Head of caudate nucleus (tissue), 42 donors: ENCODE measurements at places on chromosomes 5 and 9.

DNA sequence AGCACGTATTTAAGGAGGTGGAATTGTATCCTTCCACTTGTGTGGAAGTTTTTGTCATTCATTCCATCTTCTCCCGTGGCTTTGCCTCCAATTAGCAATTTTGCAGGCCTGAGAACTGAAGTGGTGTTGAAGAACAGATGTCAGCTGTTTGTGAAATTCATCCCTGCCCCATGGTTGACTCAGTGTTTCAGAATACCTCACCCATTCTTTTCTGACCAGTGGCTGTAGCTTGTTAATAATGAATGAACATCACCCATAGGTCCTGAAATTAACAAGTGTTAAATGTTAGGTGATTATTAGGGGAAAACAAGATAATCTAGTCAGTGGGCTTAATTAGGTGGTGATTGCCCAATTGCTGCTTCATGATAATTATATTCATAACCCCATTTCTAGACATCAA lies 11.7 kb downstream of the ZNF462 start:
- no peak for DNase-seq

DNA sequence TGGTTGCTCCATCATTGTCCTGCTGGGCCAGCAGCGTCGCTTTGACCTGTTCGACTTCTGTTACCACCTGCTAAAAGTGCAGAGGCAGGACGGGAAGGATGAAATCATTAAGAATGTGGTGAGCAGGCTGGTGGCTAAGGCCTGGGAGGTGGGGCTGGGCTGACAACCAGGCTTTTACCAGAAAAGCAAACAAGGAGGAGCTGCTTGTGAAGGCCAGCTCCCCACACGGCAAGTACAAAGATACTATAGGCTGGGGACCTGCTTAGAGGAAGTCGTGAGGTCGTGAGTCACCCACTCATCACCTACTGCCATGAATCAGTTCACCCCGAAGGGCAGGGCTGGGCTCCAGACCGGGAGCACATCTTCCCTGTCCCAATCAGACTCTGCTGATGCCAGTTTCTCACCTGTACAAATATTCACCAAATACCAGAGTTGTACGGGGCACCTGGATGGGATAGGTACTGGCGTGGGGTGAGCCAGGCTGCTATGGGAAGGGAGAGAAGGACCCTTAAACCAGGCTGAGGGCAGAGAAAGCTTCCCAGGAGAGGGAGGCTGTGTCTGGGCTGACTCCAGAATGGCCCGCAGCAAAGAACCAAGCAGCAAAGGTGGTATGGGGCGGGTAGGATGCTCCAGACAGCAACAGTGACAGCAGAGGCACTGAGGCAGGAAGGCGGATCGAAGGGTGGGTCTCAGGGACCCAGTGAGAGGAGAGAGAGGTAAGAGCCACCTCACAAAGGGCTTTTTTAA lies 69.3 kb upstream of the NIPAL4 start:
- no peak for DNase-seq

DNA sequence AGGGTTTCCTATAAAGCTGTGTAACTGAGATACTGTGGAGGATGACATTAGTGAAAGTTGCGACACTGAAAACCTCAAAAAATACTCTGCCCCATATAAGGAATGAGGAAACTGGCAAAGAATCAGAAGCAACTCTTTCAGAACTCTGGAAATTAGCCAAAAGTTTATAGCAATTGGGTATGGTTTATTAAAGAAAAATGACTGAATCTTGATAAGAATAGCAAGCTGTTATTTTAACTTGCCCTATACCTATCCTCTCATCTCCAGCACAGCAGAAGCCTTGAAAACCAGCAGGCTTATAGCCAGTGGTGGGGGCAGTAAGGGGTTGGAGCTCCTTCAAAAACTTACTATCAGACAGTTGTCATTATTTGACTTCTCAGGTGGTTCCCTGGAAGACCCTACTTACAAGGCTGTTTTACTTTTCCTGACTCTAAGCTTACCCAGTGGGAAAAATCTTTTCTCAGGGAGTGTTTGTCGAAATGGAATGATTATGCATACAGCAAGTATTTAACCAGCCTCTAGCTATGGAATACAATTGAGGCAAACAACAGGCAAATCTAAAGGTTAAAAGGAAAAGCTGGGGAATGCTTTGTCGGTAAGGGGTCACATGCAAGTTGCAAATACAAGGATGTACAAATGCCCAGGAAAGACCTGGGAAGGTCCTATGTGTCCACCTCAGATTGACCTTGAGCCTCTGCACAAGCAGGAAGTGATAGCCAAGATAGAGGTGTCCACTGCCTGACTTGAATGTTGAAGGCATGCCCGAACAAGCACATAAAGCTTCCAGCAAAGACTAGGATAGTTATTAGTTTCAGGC lies 21.0 kb upstream of the FAM151B start:
- DNase-seq = no peak

DNA sequence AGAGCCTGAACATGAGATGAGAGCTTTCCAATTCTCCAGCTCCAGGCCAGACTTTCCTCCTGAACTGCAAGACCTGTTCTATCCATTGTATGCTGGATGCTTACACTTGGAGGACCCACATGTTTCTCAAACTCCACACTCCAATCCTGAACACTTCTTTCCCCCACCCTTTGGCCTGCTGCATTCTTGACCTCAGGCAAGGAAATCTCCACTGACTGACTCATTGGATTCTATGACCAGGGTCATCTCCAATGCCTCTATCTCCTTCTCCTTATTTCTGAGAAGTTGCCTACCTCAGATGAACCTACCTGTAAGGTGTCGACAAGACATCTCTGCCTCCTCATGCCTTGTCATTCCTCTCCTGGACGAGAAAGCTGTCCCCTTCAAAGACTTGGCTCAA lies 153.6 kb downstream of the CRB2 start:
- DNase-seq = no peak

DNA sequence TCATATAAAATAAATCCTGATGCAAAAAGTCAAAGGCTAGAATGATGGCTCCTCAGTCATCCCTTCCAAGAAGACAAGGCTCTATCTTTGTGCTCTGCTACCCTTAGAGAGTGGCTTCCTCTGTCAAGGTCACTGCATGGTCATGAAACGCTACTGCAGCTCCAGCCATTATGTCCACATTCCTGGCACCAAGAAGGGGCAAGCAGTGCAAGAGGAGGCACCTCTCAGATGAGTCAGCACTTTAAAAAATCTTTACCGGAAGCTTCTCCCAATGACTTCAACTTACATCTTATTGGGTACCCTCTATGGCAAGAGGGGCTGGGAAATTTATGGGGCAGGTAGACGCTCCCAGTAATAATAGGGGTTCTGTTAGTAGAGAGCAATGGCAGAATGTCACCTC lies 129.5 kb upstream of the CPEB4 start:
- no peak for DNase-seq

DNA sequence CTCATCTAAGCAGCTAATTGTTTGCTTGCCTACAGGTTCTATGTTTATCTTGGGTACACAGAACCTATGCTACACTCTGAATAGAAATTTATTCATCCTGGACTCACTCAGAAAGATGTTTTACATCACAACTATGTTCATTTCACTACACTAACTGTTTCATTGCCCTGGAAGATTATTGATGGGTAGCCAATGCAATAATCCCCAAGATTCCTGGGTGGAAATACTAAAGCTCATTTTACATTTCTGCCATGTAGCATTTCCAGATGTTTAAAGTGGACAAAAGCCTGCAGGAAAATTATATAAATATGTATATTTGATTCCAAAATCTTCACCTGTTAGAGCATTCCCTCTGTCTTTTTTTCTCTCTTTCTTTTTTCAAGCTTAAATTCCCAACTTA lies 51.9 kb upstream of the IL7R start:
- no peak for DNase-seq

GRCh38 chr5:81007637-81008027 lies 47.5 kb downstream of the RASGRF2 start:
- DNase-seq = no peak

DNA sequence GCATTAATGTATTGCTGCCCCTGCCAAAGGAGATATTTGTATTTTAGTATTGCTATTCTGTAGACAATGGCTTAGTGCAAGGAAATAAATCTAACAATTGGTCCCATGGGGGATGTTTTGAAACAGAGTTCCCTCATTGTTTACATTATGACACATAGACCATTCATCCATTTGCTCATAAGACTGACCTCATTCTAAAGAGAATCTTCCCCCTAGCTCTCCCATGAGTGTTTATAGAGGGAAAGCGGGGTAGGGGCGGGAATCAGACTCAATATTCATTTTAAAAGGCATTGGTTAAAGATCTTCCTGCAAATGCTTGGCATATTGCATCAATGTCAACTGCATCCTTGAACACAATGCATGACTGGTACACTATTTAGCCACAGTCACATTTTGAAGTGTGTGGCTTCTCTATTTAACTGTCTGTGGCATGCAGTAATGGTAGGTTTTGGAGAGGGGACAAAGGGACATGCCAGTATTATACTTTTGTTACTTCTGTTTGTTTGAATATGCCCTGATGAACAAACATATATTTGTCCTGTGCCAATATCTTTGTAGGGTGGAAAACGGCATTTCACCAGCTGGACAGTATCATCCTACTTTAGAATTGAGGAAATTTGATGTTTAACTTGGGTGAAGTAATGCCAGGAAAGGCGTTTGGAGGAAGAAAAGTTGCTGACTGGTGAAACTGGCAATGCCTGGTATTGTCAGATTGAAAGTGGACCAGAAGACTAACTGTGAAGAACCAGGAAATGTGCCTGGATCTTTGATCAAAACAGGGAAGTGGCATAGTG lies 84.1 kb upstream of the MEGF10 start:
- DNase-seq = no peak

DNA sequence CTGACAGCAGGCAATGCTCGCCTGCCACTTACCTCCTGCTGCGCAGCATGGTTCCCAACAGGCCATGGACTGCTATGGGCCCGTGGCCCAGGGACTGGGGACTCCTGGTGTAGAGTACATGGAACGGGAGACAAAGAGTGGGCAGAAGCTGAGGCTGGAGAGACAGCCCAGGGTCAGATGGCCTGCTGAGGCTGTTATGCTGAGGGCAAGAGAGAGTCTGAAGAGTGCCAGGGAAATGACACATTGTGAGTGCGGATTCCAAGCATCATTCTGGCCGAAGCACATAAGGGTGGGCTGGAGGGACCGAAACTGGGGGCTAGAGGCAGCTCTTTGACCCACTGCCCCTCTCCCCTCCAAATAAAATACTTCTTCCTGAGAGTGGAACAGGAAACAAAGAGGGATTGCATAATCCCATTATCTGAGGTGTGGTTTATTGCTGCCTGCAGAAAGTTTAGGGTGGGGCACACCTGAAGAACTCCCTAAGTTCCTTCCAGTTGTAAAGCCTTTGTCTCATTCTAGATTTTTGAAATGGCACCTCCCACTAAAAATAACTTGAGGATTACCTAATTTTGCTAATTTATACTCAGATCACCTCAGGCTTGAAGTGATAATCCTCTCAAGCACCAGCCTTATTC lies 158.1 kb downstream of the ATP10B start:
- DNase-seq = no peak

- DNase-seq = no peak
Measured at GRCh38 chr5:58080573-58080972, 379.3 kb downstream of the PLK2 start.

DNA sequence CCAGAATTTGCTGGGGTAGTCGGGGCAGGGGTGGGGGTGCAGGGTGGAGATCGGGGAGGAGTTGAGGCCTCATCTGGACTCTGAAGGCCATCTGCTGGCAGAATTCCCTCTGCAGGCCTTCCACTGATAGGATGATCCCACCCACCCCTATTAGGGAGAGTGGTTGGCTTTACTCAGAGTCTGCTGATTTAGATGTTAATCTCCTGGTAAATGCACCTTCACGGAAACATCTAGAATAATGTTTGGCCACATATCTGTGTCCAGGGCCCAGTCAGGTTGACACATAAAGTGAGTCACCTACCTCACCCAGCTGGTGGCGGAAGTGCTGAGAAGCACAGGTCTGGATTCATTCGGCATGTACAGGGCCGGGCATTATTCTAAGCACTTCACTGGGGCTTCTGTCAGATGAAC lies 50.0 kb downstream of the DAPK1 start:
- no peak for DNase-seq

DNA sequence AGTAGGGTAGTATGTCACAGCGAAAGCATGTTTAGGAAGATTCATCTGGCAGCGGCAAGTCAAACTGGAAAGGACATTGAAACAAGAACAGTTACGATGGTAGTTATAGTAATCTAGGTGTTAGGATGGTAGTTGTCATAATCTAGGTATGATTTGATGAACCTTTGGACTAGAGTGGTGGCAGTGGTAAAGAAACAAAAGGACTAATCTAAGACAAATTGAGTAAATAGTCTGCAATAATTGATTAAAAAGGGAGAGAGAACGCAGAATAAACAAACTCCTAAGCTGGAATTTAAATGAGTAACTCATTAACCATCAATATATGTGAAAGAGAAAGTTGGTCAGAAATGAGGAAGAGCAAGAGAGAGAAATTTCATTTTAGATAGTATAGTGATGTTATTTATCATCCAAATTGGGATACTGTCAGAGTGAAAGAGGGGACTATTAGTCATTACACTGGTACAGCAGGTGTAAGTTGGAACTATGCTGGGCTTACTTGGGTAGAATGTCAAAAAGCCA lies 56.8 kb downstream of the MTREX start:
- no peak for DNase-seq

- DNase-seq = no peak
Measured at GRCh38 chr5:81688215-81688614, 62.7 kb downstream of the SSBP2 start.

DNA sequence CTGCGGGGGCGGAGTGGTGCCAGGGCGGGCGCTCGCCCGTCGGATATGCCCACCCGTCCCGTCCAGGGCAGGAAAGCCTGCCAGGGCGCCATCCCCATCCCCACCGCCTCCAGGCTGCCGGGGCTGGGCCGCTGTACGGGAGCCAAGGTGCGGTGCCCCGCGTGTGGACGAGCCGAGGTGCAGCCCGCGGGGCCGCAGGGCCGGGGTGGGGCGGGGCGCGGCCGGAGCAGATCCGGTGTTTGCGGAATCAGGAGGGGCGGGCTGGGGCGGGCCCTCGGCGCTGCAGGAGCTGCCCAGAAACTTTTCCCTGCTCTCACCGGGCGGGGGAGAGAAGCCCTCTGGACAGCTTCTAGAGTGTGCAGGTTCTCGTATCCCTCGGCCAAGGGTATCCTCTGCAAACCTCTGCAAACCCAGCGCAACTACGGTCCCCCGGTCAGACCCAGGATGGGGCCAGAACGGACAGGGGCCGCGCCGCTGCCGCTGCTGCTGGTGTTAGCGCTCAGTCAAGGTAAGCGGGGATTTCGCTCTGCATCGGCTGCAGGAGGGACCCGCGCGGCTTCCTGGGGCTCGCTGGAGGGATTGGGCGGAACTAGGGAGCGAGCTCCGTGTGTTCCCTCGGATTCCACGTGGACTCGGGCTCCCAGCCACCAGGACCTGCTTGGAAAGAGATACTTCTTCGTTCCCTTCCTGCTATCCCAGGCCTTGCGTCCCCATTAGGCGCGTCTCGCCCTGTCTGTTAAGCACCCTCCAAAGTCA lies at the start of gene ITGA2:
Gene ITGA2 (plus strand): TSS at position 328 of the 756 bp plus-strand sequence. CDS start 117 bp downstream, at position 445.
- DNase-seq = peak; percentile 7

GRCh38 chr5:113434889-113435288 lies at the start of gene TSSK1B:
TSSK1B (minus strand) TSS chr5:113434989; CDS start chr5:113434839, 150 bp downstream.
- DNase-seq = no peak

GRCh38 chr9:136978073-136978864 lies 965 bp downstream of the PTGDS start:
- DNase-seq = peak; percentile 96
